Stimulated activated CD4-positive, alpha-beta T cell treated with anti-CD3 and anti-CD28 coated beads, Interleukin-1b, Interleukin-23, amount 100 ng/mL, for 1 hour (primary cell): ENCODE measurements at places on chromosomes 6 and 20.

- no peak for DNase-seq
Observed at GRCh38 chr6:6405031-6405430, 84.6 kb upstream of the F13A1 start.

- DNase-seq = no peak
Observed at GRCh38 chr6:154341336-154341735, 15.3 kb downstream of the IPCEF1 start.

- DNase-seq = no peak
Observed at GRCh38 chr6:40343877-40344565, 243.1 kb downstream of the LRFN2 start.

DNA sequence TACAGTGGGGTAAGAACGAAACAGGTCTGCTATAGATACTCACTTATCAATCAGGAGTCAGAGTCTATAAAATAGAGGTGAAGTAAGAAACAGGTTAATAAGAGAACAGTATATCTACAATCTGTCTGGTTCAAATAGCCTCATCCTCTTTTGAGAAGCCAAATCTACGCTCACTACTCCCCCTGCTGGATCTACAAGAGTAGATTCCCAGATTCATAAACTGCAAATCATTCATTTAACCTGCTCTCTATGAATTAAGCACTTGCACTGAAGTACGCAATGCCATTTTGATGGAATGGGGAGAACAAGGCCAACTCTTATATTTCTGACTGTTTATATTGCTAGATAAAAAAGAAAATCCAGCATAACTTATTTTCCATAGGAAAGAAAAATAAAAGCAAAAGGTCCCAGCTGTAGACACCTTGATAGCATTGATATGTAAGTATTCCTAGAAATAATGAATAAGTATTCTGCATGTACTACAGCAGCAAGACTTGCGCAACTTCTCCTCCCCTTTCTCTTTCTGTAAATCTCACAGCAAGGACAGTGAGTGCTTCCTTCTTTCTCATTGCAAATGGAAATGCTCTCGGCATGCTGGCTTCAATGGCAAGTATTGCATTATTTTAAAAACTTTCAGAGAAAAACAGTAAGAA is 92.3 kb downstream of the RFX6 start:
- no peak for DNase-seq

- no peak for DNase-seq
Observed at GRCh38 chr6:36317623-36318022, 19.1 kb downstream of the BNIP5 start.

DNA sequence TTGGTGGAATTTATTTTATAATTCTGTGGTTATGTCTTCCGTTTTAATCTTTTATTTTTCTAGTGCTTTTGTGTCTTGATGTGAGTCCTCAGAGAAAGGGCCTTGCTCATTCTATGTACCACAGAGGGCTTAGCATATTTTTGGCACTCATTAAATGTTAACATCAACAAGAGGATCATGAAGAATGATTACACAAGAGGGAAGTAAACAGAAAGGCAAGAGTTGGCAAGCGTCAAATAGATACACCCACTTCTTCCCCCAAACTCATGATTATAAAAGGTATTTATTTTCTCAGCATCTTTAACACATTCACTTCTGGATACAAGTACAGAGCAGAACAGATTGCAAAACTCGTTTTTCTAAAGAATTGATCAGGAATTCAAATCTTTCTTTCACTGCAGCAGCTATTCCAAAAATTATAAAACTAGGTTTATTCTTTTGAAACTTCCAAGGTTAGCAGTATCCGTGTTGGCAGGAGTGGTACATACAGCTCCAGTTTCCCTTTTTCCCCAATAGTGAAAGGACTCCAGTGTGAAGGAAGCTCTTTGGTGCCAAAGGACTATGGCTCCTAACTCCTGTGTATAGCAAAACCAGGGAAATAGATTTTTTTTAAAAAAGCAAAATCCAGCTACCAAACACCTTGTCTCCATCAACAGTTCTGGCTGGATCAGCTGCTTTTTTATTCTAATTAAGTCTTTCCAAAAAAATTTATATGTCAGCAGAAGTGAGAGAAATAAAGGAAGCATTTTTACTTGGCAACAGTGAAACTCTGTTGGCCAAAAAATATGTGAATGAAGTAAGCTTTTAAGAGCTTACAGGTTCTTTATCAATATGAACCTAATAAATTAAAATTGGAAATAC is 221.9 kb downstream of the ADGRG6 start:
- DNase-seq = no peak
